ENCODE measurements at places on chromosomes 4 and X. TPM values are rescaled to one million over a fixed set of nuclear protein-coding genes. Genes with fewer than 3 reads are reported as not detected.

TEX13B gene
- not detected for total RNA-seq

NUDT11 gene
- 0.29 TPM for total RNA-seq

VCX gene
- not detected for total RNA-seq

GAGE12H gene
- total RNA-seq: not detected

TMEM144 gene
- total RNA-seq: not detected

HPGDS gene
- not detected for total RNA-seq

MAP7D2 gene
- 0.21 TPM for total RNA-seq

EXOC1 gene
- total RNA-seq: 22.8 TPM

HSFX2 gene
- not detected for total RNA-seq

MAGEA9B gene
- not detected for total RNA-seq

UGT2B28 gene
- not detected for total RNA-seq

PHKA1 gene
- total RNA-seq: 0.44 TPM

PHOX2B gene
- total RNA-seq: not detected

SRPX2 gene
- not detected for total RNA-seq

ARHGEF6 gene
- 97.8 TPM for total RNA-seq

- no peaks in the 10 kb centered on the region for H3K36me3 ChIP-seq
- no peaks in the 10 kb centered on the region for H3K4me1 ChIP-seq
- H3K27me3 ChIP-seq: no peaks in the 10 kb centered on the region
- DNase-seq: no peak
Measured at GRCh38 chr4:126853715-126854114, 779.0 kb upstream of the INTU start.

DNA sequence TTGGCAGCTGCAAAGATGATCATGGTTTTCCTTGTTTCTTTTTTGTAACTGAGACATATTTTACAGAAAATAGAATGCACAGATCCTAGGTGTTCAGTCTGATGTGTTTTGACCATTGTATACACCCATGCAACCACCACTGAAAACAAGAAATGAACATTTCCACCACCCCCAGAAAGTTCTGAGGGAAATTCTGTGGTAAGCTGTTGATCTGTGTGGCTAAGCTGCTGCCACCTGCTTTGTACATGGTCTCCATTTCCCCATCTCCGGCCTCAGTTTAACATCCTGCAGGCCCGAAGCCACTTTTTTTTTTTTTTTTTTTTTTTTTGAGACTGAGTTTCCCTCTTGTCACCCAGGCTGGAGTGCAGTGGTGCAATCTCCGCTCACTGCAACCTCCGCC lies 65.3 kb downstream of the NYX start:
- H3K27me3 ChIP-seq: no peaks in the 10 kb centered on the region
- peak; percentile 49 for DNase-seq
- peaks cover 9% of the 10 kb centered on the region for H3K36me3 ChIP-seq
- peaks cover 38% of the 10 kb centered on the region for H3K4me1 ChIP-seq

DNA sequence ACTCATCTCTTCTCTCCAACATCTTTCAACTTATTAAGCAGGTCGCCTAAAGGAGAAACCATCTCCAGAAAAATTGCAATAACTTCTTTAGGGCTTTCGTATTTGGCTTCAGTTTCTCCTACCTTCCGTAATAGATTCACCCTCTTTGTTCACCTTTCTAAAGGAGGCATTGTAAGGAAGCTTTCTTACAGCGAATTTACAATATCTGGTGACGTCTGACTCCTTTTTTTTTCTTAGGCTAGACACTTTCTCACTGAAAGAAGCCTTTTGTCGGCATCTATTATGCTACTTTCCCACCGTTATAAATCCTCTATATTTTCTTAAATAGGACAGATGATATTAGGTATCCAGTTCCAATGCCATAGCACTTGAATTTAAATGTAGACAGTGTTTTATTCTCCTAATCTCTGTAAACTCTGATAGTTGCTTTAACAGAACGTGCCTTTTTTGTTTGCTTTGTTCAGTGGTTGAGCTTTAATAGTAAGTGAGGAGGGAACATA lies 302.4 kb downstream of the IL1RAPL1 start:
- no peak for DNase-seq
- H3K27ac ChIP-seq: no peak overlapping the region
- no peaks in the 10 kb centered on the region for H3K4me1 ChIP-seq
- no peak overlapping the region for H3K4me3 ChIP-seq

- H3K27ac ChIP-seq: no peak overlapping the region
- no peaks in the 10 kb centered on the region for H3K27me3 ChIP-seq
- no peak for DNase-seq
Measured at GRCh38 chr4:126772662-126773061, 860.1 kb upstream of the INTU start.

GRCh38 chr4:16270454-16271328 lies 44.4 kb upstream of the TAPT1 start:
- H3K4me1 ChIP-seq: peaks cover 9% of the 10 kb centered on the region
- DNase-seq: no peak
- H3K4me3 ChIP-seq: no peak overlapping the region
- H3K27me3 ChIP-seq: peaks cover 11% of the 10 kb centered on the region

GRCh38 chrX:69136546-69137331 lies 28.5 kb downstream of the PJA1 start:
- no peak overlapping the region for H3K27ac ChIP-seq
- DNase-seq: no peak
- no peaks in the 10 kb centered on the region for H3K36me3 ChIP-seq
- no peaks in the 10 kb centered on the region for H3K4me1 ChIP-seq

DNA sequence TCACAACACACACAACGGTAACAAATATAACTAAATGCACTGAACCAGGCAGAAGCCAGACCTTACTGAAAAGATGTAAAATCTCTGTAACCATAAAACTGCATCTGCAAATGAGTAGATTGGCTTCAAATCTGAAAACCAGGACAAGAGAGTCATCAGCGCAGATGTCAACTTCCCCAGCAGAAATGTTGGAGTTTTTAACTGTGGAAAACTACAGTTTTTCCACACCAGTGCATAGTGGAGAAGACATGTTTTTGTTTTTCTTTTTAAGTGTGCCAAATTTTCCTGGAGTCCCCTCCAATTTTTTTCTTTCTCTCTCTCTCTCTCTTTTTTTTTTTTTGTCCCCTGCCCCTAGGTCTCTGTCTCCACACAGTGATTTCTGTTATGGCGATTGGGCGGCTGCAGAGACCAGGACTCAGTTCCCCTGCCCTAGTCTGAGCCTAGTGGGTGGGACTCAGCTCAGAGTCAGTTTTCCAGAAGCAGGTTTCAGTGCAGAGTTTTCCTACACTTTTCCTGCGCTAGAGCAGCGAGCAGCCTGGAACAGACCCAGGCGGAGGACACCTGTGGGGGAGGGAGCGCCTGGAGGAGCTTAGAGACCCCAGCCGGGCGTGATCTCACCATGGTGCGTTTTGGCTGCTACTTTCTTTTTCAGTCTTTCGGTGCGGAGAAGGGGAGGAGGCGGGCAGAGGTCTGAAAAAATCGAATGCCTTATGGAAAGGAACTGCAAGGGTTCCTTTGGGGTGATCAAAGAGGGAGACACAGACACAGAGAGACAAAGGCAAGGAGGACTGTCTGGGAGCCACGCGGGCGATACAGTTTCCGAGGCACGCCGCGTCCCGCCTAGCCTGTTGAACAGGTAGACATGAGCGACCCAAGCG lies at the start of gene GUCY1A1:
TSS of gene GUCY1A1 (plus strand) at position 505 of the 878 bp plus-strand sequence. CDS start 30,020 bp downstream, outside the sequence.
- H3K36me3 ChIP-seq: no peaks in the 10 kb centered on the region
- H3K27ac ChIP-seq: peak within 1 kb of the TSS; percentile 66
- peak within 1 kb of the TSS; percentile 81 for H3K4me3 ChIP-seq

DNA sequence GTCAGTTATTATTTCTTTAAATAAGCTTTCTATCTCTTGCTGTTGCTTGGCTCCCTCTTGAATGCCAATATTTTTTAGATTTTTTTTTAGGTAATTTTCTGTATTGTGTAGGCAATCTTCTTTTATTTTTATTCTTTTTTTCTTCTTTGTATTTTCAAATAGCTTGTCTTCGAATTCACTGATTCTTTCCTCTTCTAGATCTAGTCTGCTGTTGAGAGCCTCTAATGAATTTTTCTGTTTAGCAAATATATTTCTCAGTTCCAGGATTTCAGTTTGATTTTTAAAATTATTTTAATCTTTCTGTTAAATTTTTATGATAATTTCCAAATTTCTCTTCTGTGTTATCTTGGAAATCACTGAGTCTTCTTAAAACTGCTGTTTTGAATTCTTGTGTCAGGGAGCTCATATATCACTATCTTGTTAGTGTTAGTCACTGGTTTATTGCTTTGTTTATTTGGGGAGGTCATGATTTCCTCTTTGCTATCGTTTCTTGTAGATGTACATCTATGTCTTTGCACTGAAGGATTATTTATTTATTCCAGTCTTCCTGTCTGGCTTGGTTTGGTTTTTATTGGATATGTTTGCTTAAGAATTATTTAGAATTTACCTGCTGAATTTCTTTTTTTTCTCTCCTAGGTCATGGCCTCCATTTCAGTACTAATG lies 39.9 kb upstream of the GPRIN3 start:
- no peaks in the 10 kb centered on the region for H3K4me1 ChIP-seq
- H3K27me3 ChIP-seq: no peaks in the 10 kb centered on the region
- DNase-seq: no peak
- no peak overlapping the region for H3K27ac ChIP-seq
- peaks cover 11% of the 10 kb centered on the region for H3K36me3 ChIP-seq

DNA sequence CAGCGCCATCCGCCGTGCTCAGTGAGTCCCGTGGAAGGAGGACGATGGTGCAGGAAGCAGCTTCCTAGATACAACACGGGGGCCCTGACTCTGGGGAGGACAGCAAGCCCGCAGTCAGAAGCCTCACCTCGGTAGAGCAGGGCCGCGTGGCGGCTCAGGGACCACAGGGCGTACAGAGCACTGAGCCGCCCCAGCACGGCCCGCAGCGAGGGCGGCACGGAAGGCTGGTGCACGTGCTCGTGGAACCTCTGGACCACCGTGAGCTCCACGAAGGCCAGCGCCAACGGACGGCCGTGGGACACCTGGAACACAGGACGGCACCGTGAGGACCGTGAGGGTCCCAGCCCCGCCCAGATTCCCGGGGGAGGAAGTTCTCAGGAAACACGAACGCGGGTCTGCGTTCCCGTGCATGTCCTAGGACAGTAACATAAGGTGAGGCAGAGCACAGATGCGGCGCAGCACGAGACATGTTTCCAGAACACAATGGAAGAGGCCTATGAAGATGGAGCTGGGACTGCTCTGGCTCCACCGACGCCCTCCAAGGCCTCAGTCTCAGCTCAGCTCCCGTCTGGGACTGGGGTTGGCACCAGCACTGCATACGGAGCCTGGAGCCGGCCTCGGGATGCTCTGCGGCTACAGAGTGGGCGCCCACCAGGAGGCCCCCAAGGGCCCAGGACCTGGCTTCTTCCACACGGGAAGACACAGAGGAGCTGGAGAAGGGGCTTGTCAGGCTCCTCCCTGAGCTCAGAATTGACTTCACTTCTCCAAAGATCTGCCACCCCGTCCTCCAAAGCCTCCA lies 65.5 kb downstream of the ACOX3 start:
- H3K27ac ChIP-seq: no peak overlapping the region
- H3K4me3 ChIP-seq: no peak overlapping the region
- H3K4me1 ChIP-seq: no peaks in the 10 kb centered on the region
- no peaks in the 10 kb centered on the region for H3K27me3 ChIP-seq
- H3K36me3 ChIP-seq: no peaks in the 10 kb centered on the region

- H3K36me3 ChIP-seq: no peaks in the 10 kb centered on the region
- no peaks in the 10 kb centered on the region for H3K27me3 ChIP-seq
- no peak for DNase-seq
- H3K27ac ChIP-seq: no peak overlapping the region
- H3K4me3 ChIP-seq: no peak overlapping the region
Measured at GRCh38 chrX:53047228-53047627, 1.4 kb upstream of the GPR173 start.

- peaks cover 7% of the 10 kb centered on the region for H3K4me1 ChIP-seq
- no peak overlapping the region for H3K27ac ChIP-seq
- no peak overlapping the region for H3K4me3 ChIP-seq
- DNase-seq: no peak
- H3K36me3 ChIP-seq: peaks cover 24% of the 10 kb centered on the region
Measured at GRCh38 chr4:82381661-82382296, 8.0 kb upstream of the HNRNPD start.

DNA sequence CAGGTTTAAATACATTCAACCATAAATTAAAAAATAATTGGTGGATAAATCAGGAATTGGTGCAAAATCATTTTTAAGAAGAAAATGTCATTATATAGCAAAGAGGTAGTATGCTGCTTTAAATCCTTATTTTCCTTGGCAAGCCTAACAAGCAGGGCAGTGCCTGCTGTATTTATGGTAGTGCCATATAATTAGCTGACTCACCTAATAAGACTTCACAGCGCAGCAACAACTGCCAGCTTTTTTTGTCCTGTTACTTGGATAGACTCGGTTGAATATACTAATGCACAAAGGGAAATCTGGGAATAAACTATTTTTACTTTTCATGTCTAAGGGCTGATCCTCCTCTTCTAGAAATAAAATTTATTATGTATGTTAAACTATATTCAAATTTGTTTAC lies 99.1 kb downstream of the SNCA start:
- no peak overlapping the region for H3K27ac ChIP-seq
- peaks cover 6% of the 10 kb centered on the region for H3K27me3 ChIP-seq
- no peak for DNase-seq
- no peaks in the 10 kb centered on the region for H3K4me1 ChIP-seq
- no peak overlapping the region for H3K4me3 ChIP-seq
- no peaks in the 10 kb centered on the region for H3K36me3 ChIP-seq

- H3K4me1 ChIP-seq: no peaks in the 10 kb centered on the region
- H3K27ac ChIP-seq: no peak overlapping the region
- no peaks in the 10 kb centered on the region for H3K27me3 ChIP-seq
- peaks cover 30% of the 10 kb centered on the region for H3K36me3 ChIP-seq
- no peak for DNase-seq
- no peak overlapping the region for H3K4me3 ChIP-seq
Measured at GRCh38 chr4:102298716-102299115, 46.6 kb downstream of the SLC39A8 start.

DNA sequence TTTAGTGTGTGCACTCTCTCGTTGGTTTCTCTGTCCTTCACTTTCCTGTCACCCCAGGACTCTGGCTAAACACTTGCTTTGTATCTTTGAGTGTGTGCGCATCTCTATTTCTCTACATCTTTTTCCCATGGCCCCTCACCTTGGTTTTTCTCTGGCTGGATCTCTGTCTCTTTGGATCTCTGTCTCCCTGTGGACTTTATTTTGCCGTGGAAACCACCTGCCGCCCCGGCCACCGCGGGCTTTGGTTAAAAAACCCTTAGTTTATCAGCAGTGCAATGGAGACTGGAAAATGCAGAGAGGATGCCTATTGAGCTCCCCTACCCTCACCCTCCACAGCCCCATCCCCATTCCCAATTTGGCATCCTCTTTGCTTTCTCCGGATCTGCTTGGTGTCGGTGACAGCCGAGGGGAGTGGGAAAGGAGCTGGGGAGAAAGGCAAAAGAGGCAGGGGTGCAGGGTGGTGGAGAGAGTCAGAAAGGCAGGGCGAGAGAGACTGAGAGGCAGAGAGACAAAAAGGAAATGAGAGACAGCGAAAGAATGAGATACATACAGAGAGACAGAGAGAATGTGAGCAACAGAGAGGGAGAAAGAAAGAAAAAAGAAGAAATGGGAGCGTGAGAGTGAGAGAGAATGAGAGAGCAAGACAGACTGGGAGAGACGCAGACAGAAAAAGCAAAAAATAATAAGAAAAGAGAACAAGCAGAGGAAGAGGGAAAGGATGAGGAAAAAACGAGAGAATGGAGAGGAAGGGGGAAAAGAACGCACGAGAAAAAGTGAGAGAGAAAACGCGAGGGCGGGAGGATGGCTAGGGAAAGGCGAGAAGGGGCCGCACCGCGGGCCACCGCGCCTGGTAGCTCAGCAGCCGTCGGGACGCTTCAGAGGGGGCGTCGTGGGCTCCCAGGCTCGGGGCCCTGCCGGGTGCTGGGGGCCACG lies 688 bp downstream of the GPR101 start:
- H3K36me3 ChIP-seq: no peaks in the 10 kb centered on the region
- H3K27me3 ChIP-seq: peaks cover 54% of the 10 kb centered on the region
- no peak for DNase-seq
- H3K27ac ChIP-seq: no peak overlapping the region

GRCh38 chrX:130285069-130285620 lies 16.4 kb upstream of the ZNF280C start:
- no peak overlapping the region for H3K27ac ChIP-seq
- no peak for DNase-seq
- H3K27me3 ChIP-seq: peaks cover 3% of the 10 kb centered on the region
- no peaks in the 10 kb centered on the region for H3K4me1 ChIP-seq

All from activated CD8-positive, alpha-beta T cell treated with anti-CD3 and anti-CD28 coated beads, Interleukin-2, amount 10 ng/mL, durations not matched to agents 7 days and 5 days (primary cell).